ENCODE measurements at places on chromosomes 11 and 22.

DNA sequence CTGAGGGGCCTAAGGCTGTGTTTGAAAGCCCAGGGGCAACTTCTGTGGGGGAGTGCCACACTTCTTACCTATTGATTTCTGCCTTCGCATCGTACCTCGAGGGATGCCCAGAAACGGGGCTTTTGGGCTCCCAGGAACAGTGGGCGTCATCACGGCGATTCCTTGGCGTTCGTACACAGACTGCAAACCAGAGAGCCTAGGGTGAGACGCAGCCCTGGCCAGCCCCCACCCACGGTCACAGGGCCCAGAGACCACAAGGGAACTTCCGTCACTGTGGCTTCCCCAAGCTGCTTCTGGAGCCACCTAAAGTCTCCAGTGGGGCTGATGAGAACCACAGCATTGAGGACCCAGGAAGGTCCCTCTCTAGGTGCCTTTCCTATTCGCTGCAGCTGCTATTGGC lies 91.9 kb downstream of the CTTN start:
- no peak for DNase-seq

DNA sequence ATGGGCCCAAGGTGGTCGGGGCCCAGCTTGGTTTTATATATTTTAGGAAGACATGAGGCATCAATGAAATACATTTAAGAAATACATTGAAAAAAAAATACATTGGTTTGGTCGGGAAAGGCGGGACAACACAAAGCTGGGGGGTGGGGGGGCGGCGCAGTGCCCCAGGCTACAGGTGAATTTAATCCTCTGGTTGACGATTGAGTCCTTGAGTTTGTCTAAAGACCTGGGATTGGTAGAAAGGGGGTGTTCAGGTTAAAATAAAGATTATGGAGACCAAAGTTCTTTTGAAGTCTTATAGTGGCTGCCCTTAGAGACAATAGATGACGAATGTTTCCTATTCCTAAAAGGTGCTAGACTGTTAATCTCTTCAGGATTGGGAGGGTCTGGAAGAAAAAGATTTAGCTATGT lies 3.1 kb downstream of the IFITM1 start:
- no peak for DNase-seq

- DNase-seq: no peak
These were observed 132.7 kb upstream of the RCN1 start for GRCh38 chr11:31958076-31958735.

GRCh38 chr11:103939694-103940093 lies 96.7 kb upstream of the DDI1 start:
- DNase-seq: no peak

- no peak for DNase-seq
These were observed 419.2 kb downstream of the BUD13 start for GRCh38 chr11:116353589-116353988.

DNA sequence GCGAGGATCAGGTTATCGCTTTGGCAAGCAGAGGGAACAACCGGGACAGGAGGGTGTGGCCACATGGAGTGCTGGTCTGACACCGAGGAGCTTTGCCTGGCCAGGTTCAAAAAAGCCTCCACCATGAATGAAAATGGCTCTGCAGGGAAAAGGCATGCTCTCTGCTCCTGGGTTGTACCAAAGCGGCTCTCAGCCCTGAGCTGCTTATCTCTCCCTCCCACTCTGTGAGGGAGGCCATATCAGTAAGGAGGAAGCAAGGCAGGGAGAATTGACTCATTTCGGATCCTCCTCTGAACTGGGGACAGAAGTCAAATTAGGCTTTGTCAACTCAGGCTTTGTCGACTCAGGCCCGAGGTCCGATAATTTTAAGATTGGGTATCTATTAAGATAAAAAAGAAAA lies 82.9 kb upstream of the CRTAM start:
- DNase-seq: no peak

DNA sequence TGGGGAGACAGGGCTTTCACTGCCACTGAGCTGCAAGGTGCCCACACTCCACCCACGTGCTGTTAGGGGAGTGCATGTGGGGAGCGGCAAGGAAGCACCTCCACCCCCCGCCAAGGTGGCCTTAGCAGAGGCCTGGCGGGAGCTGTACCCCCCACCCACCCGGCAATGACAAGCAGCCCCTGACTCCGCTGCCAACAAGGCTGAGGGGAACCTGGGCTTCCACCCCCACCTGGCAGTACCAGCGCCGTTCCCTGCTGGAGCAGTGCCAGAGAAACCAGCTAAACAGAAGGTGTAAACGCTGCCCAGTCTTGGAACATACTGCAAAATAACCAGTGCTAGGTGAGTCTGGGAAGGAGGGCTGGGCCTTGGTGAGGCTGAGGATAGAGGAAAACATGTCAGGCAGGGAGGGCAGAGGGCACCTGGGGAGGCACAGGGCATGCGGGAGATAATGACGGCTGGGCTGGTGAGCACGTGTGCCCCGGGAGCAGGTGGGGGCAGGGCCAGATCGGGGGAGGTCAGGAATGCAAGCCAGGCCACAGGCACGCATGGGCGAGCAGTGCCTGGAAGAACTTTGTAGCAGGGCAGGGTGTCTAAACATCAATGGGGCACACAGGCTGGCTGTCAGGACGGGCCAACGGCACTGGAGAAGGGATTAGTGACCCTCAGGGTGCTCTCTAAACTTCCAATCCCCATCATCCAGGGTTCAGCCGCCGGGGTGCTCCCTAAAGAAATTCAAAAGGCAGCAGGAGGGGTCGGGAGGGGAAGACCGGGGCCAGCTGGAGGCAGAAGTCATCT lies 6.6 kb downstream of the CERK start:
- DNase-seq: peak; percentile 30

GRCh38 chr11:86741839-86742805 lies 58.2 kb upstream of the PRSS23 start:
- DNase-seq: no peak

- DNase-seq: no peak
These were observed 6.0 kb downstream of the WNT11 start for GRCh38 chr11:76200006-76200940.

DNA sequence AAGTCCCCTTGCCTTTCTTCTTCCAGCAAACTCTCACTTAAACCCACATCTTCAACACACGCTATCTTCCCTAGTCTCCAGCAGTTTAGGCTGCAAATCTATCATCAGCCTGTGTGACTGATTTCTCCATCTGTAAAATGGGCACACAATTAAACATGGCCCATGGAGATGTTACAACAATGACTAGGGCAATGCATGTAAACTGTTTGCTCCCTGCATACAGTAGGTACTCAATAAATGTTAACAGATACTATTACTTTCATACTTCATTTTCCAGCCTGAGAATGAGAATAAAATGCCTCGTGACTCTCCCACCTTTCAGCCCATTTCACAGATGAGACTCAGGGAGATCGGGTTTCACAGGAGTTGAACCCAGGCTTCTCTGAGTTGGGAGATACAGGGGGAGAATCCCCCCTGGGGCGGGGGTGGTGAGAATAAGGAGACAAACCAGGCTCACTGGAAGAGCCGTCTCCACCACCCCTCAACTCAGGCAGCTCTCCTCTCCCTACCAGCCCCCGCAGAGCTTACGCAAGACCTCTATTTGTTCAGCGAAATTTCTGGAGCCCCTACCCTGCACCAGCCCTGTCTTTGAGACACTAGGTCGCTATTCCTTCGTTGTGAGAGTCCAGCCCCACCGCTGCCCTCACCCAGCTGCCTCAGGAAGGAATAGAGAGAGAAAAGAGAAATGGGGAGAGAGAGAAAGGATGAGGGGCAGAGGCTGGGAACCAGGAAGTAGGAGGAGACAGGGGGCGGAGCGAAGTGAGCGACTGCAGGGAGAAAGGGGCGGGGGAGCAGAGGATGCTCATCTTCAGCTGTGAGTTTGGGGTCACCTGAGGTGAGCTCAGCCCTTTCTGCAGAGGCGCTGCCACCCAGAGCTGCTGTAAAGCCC lies 42.1 kb upstream of the KLHL35 start:
- DNase-seq: no peak

DNA sequence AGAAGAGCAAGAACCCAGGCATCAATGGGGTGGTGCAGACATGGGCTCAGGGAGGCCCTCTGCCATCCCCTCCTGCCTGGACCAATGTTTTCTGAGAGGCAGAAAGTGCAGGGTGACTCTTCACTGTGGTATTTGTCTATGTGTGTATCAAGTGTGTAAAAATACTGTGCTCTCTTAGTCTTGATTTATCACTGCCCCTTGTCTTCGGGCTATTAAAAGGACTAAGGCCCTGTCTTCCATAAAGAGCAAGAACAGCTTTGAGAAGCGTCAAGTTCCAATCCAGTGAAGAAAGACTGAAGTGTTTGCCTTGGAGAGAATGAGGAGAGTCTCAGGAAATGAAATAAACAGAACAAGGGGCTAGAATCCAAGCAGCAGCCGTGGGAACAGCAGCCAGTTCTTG lies 14.4 kb downstream of the PRSS23 start:
- no peak for DNase-seq

DNA sequence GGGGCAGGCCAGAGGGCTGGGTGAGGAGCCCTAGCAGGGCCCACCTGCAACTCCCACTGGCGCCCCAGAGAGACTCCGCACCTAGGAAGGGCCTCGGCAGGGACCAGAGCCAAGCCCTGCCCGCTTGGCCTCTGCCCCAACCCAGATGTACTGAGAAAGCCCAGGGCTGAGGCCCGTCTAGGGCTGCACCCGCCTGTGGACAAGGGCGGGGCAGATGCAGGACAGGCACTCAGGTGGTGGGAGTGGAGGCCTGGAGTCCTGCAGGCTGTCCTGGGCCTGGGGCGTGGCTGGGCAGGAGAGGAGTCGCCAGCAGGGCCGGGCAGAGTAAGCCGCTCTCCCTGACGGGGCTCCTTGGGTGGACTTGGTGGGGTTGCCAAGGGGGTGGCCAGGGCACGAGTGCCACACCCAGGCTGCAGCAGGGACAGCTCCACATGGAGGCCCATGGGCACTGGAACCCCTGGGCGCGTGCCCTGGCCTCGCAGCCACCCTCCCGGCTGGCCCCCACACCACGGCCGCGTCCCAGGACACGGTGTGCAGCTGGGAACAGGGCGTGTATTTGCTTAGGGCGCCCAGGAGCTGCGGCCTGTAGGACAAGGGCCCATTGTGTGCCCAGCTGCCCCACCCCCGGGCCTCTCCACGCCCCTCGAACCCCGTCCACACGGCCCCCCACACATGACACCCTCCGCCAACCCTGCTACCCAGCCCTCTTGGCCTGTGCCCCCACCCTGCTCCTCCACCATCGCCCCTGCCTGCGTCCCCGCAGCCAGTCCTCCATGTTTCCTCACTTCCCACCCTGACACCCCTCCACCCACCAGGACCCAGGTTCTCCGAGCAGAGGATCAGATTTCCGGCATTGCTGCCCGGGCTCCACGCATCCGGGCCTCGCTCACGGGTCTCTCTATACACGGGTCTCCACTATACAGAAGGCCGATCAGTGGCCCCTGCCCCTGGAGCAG lies 11.3 kb upstream of the PIM3 start:
- no peak for DNase-seq

GRCh38 chr11:41431784-41432183 lies 27.7 kb downstream of the LRRC4C start:
- no peak for DNase-seq

DNA sequence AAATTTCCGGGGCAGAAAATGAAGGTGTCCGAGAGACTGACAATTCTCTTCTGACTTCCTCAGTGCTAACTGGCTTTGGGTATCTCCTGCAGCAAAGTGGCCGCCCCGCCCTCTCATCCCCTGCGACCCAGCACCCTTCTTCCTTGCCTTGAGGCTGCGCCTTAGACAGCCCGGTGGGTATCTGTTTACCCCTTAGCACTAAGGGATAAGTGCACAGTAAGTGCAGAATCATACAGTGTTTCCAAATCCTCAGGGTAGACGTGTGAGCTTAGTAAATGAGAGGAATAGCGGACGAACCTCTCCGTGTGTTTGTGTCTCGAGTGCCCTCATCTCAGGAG lies 368 bp upstream of the CHORDC1 start:
- no peak for DNase-seq

DNA sequence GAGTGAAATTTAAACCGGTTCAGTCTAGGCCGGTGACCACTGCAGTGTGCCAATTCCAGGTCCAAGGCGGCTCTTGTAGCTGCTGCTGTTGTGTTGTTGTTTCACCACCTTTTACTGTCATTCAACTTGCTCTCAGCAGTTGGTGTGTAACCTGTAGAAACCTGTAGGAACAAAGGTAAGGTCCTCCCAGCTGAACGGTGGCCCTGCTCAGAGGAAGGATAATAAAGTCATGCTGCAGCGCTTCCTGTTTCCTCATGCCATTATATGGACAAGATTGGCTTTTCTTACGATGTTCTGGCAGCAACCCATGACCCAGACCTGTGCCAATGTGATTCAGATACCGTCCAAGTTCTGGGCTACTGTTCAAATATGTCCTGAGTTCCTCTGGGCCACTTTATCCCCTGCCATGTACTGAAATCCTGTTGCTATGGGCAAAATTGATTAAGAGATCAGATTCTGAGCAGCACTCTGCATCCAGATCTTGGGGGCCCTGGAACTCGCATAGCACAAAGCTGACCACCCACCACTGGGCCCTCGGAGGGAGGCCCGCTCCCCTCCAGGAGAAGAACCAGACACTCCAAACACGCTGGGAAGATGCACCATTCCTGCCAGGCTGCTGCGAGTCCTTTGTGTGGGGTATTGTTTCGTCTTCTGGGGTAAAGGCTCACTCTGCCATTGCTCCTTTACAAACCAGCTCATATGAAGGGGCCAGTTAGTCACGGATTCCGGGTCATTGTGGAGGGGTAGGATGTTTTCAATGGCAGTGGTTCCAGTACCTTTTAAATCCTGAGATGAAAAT lies 13.2 kb downstream of the FAM181B start:
- no peak for DNase-seq

DNA sequence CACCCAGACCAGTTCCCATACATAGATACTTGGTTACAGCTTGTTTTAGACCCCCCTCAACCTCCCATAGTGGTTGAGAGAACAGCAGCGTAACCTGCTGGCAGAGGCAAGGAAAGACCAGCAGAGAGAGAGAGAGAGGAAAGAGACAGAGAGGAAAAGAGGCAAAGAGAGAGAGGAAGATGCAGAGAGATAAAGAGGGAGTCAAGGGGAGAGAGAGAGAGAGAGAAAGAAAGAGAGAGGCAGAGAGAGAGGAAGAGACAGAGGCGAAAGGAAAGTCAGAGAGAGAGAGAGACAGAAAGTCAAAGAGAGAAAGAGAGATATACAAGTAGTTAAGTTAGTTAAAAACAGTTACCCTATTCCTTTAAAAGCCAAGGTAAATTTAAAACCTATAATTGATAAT lies 52.5 kb downstream of the NEU3 start:
- DNase-seq: no peak

GRCh38 chr11:100459811-100460210 lies 227.3 kb upstream of the ARHGAP42 start:
- DNase-seq: no peak

DNA sequence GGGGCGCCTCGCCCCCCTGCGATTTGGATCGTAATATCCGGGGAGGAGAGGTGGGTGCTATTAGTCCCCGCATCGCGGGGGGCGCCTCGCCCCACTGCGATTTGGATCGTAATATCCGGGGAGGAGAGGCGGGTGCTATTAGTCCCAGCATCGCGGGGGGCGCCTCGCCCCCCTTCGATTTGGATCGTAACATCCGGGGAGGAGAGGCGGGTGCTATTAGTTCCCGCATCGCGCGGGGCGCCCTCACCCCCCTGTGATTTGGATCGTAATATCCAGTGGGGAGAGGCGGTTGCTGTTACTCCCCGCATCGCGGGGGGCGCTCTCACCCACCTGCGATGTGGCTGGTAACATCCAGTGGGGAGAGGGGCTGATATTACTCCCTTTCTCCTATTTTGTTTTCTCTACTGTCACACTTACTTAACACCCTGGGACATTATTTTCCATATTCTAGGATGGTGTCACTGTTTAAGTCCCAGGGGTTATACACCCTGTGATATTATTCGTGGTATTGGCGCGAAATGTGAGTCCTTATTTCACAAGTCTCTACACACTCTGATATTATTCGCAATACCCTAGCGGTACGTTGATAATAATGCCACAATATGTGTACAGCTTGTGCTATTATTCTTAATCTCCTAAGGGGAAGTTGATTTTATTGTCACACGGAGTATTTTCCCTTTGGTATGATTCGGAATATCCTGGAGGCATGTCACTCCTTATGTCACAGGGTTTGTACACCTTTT lies 57.8 kb upstream of the ALDH3B2 start:
- no peak for DNase-seq
